ENCODE measurements at places on chromosomes 3 and 15.
A peak's percentile ranks its signal among the peaks of the same experiment; 100 is the strongest.

DNA sequence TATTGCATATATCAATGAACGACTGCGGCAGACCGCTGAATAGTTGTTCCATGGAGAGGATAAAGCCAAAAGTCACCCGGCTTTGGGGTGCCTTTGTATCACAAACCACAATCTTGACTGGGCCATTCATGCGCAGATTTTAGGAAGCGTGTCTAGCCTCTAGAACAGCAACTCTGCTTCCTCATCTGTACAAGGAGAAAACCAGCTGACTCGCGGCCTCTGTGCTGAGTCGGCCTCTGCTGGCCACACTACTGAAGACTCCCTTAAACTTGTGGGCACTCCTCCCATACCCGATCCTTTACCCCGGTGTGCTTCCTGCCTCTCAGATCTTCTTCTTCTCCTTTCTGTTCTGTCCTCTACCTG lies 872 bp downstream of the DLEC1 start:
- peak; percentile 47 for DNase-seq

DNA sequence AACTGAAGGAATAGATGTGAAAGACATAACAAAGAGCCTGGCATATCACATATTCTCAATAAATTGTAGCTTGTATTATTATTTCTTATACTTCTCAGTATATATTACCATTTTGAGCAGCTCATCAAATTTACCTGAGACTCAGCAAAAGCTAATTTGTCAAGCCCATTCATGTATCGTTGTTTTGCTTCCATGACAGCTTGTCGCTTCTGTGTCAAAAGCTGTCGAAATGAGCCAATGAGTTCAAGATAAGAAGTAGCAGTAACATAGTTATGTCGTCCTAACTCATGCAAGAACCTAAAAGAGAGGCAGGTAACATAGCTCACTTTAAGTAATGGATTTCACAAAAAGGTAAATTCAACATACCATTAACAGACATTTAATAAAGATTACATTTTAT lies 93.8 kb upstream of the ASB14 start:
- DNase-seq = no peak

- no peak for DNase-seq
Observed at GRCh38 chr15:58475573-58476524, 44.1 kb downstream of the LIPC start.

GRCh38 chr3:71689291-71689690 lies 35.9 kb downstream of the EIF4E3 start:
- no peak for DNase-seq

DNA sequence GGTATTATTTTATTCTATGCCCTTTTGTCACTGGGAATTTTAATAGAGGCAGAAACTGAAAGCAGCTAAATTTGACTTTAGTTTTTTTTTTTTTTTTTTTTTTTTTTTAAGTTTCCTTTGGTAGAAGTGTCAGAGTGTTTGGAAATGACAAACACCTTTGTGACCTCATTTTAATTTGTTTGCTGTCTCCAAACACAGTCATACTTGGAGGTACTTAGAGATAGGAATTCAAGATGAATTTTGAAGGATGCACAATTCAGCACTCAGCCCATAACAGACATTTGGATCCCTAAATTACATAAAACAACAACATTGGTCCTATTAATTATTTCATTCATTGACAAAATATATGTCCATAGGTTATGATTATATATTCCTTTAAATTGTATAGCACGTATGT lies 43.4 kb upstream of the NAALADL2 start:
- no peak for DNase-seq

DNA sequence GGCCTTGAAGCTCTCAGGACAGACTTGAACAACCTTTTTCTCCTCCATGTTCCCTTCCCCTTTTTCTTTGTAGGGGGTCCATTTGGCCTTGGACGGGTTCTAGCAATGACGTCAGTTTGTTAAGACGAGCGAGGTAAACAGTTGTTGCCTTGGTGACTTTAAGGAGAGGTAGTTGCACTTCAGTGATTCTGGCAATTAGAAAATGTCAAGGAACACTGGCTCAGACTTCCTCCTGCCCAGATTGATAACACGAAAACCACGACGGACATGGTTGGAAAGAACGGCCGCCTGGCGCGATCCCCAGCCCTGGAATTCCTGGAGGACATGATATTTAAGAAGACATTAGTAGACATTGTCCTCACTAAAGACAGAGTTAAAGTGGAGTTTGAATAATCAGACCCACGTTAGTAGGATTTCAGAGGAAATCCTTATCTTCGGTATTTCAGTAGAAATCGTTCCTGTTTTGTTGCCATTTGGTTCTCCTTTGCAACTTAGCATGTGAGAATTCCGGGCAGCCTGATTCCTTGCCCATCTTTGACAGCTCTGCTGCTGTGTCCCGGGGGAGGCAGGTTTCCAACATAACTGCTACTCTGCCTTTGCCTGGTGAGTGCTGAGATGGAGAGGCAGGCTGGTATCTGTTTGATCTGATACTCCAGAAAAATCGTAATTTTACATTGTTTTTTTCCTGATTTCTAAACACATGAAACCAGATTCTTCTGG lies 87.3 kb downstream of the ST6GAL1 start:
- no peak for DNase-seq

DNA sequence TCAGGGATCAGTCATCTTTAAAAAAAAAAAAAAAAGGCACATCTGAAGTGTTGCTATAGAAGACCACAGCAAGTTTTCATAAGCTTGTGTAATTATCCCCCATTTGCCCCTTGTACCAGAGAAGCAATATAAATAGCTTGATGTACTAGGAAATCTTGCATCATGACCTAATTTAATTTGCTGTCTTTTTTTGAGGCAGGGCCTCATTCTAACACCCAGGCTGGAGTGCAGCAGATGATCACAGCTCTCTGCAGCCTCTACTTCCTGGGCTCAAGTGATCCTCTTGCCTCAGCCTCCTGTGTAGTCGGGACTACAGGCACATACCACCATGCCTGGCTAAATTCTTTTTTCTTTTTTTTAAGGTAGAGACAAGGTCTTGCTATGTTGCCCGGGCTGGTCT lies 88.7 kb downstream of the ARIH1 start:
- no peak for DNase-seq

GRCh38 chr3:44576613-44577012 lies 8.2 kb upstream of the ZNF660 start:
- no peak for DNase-seq

- no peak for DNase-seq
Observed at GRCh38 chr15:31298707-31299172, 27.9 kb upstream of the KLF13 start.

- no peak for DNase-seq
Observed at GRCh38 chr3:79285380-79285779, 482.4 kb downstream of the ROBO1 start.

- no peak for DNase-seq
Observed at GRCh38 chr3:172536993-172537419, 13.8 kb upstream of the TNFSF10 start.
